ENCODE measurements at places on chromosomes 2 and 18. TPM values are rescaled to one million over a fixed set of nuclear protein-coding genes. Genes with fewer than 3 reads are reported as not detected.

CTAGE1 gene
- polyA plus RNA-seq, result 0.10 TPM

RNF125 gene
- 0.09 TPM for polyA plus RNA-seq

EGR4 gene
- polyA plus RNA-seq, result not detected

EHBP1 gene
- 28.5 TPM for polyA plus RNA-seq

RAB17 gene
- 0.41 TPM for polyA plus RNA-seq

RALBP1 gene
- polyA plus RNA-seq, result 31.6 TPM

SPP2 gene
- polyA plus RNA-seq, result not detected

SPC25 gene
- 7.1 TPM for polyA plus RNA-seq

SLC16A14 gene
- 0.49 TPM for polyA plus RNA-seq

SAG gene
- polyA plus RNA-seq, result not detected

SOS1 gene
- 11.2 TPM for polyA plus RNA-seq

BOLL gene
- polyA plus RNA-seq, result not detected

TTC32 gene
- polyA plus RNA-seq, result 3.9 TPM

CIDEA gene
- polyA plus RNA-seq, result not detected

AQP12A gene
- not detected for polyA plus RNA-seq

NGEF gene
- 0.52 TPM for polyA plus RNA-seq

NT5C1B gene
- not detected for polyA plus RNA-seq

RAPGEF4 gene
- polyA plus RNA-seq, result 1.7 TPM

SCN1A gene
- not detected for polyA plus RNA-seq

IL37 gene
- polyA plus RNA-seq, result 0.15 TPM

Data from IMR-90 (cell line).